Activated effector memory CD4-positive, alpha-beta T cell treated with anti-CD3 and anti-CD28 coated beads, Interleukin-2, amount 50 U/mL, for 16 hours (primary cell): ENCODE measurements at places on chromosomes 5 and 9.

DNA sequence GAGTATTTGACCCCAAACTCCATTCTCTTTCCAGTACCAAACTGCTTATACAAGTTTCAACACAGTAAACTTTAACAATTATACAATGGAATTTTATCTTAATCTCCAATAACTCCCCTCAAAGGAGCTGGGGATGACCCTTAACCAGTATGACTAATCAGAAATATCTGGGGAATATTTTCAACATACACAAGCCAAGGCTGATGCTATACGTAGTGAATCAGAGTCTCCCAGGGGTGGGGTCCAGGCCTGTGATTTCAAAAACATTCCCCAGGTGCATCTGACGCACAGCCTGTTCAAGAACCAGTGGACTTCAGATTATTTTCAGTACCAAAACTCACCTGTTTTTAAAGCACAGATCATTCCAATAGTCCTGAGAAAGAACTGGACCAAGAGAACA, 11.8 kb upstream of the SEMA5A start:
- no peak for DNase-seq

DNA sequence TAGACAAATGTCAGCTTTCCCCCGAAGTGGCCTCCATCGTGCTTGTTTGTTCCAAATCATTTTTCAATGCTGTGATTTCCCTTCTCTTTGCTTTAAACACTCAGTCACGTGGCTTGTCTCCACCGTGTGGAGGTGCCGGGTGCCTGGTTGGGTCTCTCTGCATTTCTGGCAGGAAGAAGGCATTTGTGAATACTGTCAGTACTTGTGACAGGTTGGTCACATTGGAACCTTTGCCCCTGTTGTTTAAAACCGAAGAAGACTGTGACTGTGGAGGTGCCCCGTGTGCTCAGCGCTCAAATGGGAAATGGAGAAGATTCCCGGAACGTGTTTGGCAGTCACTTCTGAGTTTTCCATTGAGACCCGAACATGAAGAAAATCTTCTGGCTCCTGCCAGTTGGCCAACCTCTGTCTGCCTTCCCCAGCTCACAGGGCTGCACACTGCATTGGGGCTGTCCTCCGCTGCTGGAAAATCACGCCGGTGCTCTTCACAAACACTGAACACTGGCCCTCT, 74.6 kb downstream of the LMNB1 start:
- peak; percentile 68 for DNase-seq

DNA sequence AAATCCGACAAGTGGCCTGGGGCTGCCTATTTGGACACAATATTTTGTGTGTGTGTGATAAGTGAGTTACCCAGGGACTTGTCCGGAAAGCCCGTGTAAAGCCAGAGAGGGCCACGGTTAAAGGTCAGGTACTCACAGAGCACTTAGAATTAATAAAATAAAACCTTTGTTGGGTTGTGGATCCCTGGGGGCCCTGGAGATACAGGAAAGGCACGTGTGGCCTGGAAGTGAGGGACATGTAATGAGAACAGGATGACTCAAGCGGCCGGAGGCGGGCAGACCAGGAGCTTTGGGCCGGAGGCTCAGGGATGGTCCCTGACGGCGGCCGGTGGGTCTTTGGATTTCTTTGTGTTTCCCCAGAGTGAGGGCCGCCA, 1.0 kb downstream of the DMRT2 start:
- no peak for DNase-seq

- no peak for DNase-seq
These were observed 34.8 kb downstream of the RAI14 start for GRCh38 chr5:34690898-34691297.

DNA sequence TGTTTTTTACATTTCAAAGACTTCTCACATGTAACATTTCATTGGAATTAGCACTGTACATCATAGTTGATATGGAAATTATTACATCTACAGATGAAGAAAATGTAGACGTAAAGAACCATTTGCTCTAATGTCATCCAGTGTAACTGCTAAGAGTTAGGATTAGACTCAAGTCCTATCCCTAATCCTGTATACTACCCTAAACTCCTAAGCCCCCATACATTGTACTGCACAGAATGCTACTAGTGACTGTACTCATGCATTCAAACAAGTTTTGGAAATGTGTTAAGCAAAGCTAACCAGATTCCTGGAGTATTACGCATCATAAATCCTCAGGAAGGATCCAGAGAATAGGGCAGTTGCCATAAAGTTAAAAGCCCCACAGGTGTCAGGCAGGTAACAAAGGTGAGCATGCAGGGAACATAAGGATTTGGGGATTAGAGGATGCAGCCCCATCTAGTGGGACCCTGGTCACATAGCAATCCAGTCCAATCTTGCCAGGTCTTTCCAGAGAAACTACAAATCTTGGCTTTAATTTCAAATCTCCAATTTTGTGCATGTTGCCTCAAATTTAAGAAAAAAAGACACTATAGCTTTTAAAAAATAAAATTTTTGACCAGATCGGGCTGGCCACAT, 32.0 kb downstream of the HAVCR1 start:
- DNase-seq, result no peak

DNA sequence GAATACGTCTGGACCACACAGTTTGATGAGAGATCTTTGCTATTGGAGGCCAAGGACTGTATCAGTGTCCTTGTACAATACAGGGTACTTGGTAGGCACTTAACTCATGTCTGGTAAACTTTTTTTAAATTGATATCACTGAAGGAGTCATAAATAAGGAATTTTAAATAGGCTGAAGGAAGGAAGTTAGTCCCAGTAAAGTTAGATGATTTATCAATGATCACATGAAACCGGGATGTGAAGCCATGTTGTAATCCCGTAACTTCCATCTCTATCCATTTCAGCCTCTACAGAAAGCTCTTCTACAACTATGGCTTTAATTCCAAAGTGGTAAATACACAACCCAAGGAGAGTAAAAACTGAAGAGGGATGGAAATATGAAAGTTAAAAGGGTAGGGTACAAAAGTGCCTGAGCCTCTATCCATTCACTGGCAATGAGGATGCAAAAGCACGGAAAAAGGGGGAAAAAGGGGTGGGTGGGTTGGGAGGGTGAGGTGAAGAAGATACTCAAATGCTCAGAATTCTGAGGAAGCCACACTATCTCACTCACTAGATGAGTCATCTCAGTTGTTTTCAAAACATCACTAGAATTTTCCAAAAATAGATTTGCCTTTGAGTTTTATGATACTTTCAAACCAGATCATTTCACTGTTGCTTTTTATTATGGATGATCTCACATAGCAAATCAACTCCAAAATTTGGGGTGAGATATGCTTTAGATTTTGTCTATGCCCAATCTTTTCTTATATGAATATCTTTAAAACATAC, 1053.5 kb downstream of the NR2F1-AS1 start:
- DNase-seq, result no peak

DNA sequence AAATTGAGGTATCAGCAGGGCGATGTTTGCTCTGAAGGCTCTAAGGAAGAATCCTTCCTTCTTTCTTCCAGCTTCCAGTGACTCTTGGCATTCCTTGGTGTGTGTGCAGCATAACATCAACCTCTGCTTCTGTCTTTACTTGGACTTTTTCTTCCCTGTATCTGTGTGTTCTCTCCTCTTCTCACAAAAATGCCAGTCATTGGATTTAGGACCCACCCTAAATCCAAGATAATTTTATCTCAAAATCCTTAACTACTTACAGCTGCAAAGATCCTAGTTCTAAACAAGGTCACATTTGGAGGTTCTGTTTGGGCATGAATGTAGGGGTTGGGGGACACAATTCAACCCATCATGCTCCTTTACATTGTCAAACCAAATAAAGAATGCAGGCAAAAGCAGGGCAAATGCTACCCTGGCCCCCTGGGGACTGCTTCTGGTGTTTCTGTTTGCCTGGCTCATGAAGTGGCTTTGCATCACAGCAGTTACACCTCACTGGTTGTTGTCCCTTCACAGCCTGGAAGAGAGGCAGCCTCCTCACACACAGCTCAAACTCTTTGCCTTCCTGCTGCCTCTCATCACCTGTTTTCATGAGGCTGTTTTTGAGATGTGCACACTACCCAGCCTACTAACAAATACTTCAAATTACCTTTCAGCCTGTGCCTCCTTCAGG, 64.8 kb upstream of the PLCXD3 start:
- no peak for DNase-seq

- no peak for DNase-seq
These were observed 46.4 kb upstream of the SHC3 start for GRCh38 chr9:89225036-89225435.

DNA sequence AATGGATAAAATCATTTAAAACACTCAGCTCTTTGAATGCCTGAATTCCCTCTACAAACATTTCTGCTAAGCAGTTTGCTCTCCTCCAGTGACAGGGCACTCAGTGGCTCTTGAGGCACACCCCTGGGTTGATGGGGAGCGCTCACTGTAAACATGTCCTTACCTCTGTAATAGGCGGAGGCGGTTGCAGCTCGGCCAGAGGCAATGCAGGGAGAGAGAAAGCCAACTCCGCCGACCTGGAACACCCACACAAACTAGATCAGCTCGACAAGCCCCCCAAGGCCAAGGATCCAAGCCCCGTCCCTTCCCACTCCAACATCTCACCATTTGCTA, 329 bp downstream of the CDC23 start:
- DNase-seq, result no peak

- no peak for DNase-seq
These were observed 10.4 kb upstream of the SLC36A2 start for GRCh38 chr5:151357792-151358191.

DNA sequence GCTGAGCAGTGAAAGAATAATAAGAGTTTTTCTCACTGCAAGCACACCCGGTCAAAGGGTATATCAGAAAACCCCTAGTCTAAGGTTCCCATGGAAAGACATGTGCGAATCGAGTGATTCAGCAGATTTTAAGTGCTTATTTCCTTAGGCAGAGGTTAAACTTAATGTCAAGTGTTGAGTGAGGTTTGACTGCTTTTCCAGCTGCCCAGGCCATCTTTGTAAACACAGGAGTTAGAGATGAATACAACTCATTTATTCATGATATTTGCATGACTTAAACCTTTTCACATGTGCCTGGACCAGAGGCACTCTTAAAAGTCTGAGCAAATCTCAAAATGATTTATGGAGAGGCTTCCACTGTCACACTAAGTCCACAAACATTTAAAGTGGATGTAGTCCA, 137.8 kb upstream of the RGMB start:
- DNase-seq, result no peak

GRCh38 chr9:136091582-136092352, 3.3 kb downstream of the NACC2 start:
- no peak for DNase-seq

- DNase-seq, result no peak
These were observed 77.8 kb downstream of the AOPEP start for GRCh38 chr9:94804316-94804715.

- no peak for DNase-seq
These were observed 77.4 kb upstream of the WWC1 start for GRCh38 chr5:168214071-168214470.

GRCh38 chr5:78985116-78985724, at the start of gene ARSB:
ARSB (minus strand) TSS chr5:78985310; CDS start chr5:78985248, 62 bp downstream.
- peak; percentile 85 for DNase-seq

DNA sequence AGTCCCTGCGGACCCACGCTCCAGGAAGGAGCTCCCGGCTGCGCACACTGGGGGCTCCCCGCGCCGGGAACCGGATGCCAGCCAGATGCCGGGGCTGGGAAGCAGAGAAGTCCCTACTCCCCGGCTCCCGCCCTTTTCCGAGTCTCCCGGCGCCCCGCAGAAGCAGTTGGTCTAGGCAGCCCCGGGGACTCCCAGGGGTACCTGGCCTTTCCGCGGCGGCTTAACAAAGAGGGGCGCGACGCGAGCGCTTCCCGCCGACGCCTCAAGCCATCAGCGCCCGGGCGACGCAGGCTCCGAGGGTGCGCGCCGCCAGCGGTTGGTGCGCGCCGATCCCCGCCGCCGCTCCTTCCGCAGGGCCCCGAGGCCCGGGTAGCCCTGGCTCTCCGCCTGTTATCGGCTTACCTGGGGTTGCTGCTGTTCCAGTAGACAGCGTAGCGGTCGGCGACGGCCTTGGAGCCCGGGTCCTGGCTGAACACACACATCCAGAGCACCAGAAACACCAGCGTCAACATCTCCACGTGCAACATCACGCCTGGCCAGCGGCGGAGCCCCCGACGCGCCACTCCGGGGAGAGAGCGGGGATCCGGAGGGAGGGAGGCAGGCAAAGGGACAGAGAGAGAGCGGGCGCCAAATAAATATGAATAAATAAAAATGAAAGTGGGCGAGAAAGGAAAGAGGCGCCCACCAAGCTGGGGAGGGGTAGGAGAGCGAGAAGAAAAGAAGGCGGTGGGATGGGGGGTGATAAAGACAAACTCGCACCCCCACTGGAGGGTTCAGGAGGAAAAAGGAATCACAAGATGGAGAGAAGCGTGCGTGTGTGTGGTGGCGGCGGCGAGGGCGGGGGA, 428 bp downstream of the EFNA5 start:
- DNase-seq, result peak; percentile 56

- no peak for DNase-seq
These were observed 108.5 kb upstream of the TXNDC8 start for GRCh38 chr9:110446171-110446570.

DNA sequence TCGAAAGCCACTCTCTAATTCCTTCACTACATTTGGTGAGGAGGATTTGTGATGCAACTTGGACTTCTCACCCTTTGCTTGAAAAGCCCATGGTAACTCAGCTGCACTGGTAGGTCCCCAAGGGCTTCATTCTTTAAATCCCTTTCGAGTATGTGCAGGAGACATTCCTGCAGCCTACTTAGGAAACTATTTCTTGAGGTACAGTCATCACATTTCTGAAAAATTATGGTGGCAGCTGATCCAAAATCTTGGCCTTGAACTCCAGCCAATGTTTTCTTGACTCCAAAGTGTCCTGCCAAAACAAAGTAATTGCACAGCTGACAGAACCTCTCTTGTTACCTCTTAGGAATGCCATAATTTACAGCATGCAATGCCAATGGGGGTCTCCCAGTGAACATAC, 99.7 kb downstream of the NPR3 start:
- no peak for DNase-seq

DNA sequence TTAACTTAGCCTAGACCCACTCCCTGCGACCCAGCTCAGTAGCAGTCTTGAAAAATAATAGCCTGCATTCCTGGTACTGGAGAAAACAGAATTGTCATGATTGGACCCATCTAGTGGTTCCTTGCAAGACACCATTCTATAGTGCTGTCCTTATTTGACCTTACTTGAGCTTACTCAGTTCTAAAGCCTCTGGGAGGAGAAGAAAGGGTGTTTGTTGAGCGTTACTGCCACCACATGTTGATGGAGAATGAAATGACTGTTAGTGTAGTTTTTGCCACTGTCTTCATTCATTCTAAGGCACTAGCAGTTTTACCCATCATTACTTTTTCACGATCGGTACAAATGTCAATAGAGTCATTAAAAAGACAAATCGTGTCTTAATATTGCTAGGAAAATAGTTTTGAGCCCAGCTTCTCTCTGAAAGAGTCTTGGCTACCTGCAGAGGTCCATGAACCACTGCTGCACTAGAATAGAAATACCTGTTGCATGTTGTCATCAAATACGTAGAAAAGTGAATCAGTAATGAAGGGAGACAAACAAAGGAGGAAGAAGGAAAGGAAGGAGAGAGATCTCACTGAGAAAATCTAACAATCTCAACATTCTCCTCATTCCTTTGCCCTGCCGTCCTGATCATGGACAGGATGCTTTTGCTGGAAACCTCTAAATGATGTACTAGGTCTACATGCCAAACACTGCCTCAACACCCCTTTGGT, 96.0 kb downstream of the LIX1 start:
- DNase-seq, result no peak

GRCh38 chr9:89621031-89621430, 16.2 kb downstream of the GADD45G start:
- no peak for DNase-seq
